ENCODE measurements at places on chromosomes 2 and 18. TPM values are rescaled to one million over a fixed set of nuclear protein-coding genes. Genes with fewer than 3 reads are reported as not detected.

The TMEM163 gene
- not detected for total RNA-seq

The CAPN14 gene
- total RNA-seq = not detected

The PROKR1 gene
- total RNA-seq = not detected

The CRYGC gene
- total RNA-seq = not detected

The ALPG gene
- total RNA-seq = not detected

The ALMS1 gene
- 8.6 TPM for total RNA-seq

The ASPRV1 gene
- total RNA-seq = 0.70 TPM

The CKAP2L gene
- total RNA-seq = 0.23 TPM

The KHK gene
- 0.12 TPM for total RNA-seq

The C1GALT1C1L gene
- 1.4 TPM for total RNA-seq

The VAPA gene
- 184 TPM for total RNA-seq

The FN1 gene
- 18,337 TPM for total RNA-seq

The TEX44 gene
- not detected for total RNA-seq

The HRH4 gene
- not detected for total RNA-seq

The PTPRM gene
- total RNA-seq = 65.3 TPM

The FOXD4L1 gene
- total RNA-seq = not detected

The OXER1 gene
- not detected for total RNA-seq

The PLCD4 gene
- total RNA-seq = 2.7 TPM

The SCN2A gene
- 0.77 TPM for total RNA-seq

The TUBB8B gene
- total RNA-seq = not detected

The CSRNP3 gene
- 1.2 TPM for total RNA-seq

The GCG gene
- total RNA-seq = not detected

The DSG3 gene
- not detected for total RNA-seq

Measured in pericardium fibroblast (primary cell).